ENCODE measurements at places on chromosomes 11 and 22.
A peak's percentile ranks its signal among the peaks of the same experiment; 100 is the strongest.

DNA sequence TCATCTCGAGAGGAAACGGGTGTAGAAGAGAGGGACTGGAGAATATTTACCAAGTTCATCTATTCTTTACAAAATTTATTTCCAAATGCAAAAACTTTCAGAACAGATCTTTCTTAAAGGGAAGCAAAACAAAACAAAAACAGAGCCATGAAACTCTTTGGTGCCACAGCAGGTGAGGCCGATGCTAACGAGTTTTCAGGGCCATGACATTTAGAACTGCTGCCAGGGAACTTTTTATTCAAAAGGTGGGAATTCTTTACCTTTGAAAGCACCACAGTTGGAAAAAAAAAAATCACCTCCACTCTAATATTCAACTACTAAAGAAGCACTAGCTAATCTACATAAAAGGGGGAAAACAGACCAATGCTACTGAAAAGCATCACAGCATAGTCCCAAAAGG, 230.1 kb downstream of the DCDC1 start:
- DNase-seq: no peak
- H3K27me3 ChIP-seq: no peaks in the 10 kb centered on the region
- no peak overlapping the region for H3K4me3 ChIP-seq
- H3K36me3 ChIP-seq: no peaks in the 10 kb centered on the region

DNA sequence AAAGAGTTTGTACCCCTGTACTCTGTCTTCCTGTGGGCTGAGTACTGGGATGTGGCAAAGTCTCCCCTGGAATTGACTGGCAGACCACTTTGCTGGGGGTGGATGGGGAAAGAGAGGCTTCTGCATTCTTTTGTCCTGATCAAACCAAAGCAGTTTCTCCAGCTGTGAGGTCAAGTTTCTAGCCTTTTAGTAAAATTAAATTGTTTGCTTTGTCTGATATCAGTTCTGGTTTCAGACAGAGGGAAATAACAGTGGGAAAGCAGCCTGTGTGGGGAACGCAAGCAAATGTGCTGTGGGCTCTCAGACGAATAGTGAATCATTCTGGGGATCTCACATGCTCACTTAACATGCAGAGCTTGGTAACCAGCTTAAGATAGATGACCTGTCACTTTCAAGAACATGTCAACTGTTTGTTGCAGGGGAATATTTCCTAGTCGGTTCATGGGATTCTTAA, 151.6 kb downstream of the FAT3 start:
- no peaks in the 10 kb centered on the region for H3K36me3 ChIP-seq
- H3K4me1 ChIP-seq: no peaks in the 10 kb centered on the region
- DNase-seq: no peak
- H3K4me3 ChIP-seq: no peak overlapping the region
- H3K27ac ChIP-seq: no peak overlapping the region
- H3K27me3 ChIP-seq: no peaks in the 10 kb centered on the region

DNA sequence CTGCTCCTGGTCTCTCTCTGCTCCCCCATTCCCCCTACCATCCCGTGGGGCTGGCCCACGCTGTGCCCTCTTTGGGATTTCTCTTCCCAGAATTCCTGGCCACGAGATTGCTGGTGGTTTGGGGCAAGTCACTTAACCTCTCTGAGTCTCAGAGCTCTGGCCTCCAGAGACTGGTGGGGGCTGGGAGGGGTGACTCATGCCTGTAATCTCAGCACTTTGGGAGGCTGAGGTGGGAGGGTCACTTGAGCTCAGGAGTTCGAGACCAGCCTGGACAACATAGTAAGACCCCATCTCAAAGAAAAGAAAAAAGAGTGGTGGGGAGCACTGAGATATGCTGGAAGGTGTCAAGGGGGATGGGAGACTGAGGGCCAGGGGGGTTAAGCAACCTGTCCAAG, 18.3 kb downstream of the OTUB1 start:
- no peak for DNase-seq
- H3K4me1 ChIP-seq: peaks cover 4% of the 10 kb centered on the region
- H3K27me3 ChIP-seq: peaks cover 27% of the 10 kb centered on the region
- H3K4me3 ChIP-seq: no peak overlapping the region

GRCh38 chr11:130441719-130442118, 6.7 kb upstream of the ADAMTS15 start:
- H3K27me3 ChIP-seq: no peaks in the 10 kb centered on the region
- DNase-seq: no peak
- H3K4me1 ChIP-seq: no peaks in the 10 kb centered on the region
- no peak overlapping the region for H3K27ac ChIP-seq
- H3K36me3 ChIP-seq: no peaks in the 10 kb centered on the region
- H3K4me3 ChIP-seq: no peak overlapping the region

DNA sequence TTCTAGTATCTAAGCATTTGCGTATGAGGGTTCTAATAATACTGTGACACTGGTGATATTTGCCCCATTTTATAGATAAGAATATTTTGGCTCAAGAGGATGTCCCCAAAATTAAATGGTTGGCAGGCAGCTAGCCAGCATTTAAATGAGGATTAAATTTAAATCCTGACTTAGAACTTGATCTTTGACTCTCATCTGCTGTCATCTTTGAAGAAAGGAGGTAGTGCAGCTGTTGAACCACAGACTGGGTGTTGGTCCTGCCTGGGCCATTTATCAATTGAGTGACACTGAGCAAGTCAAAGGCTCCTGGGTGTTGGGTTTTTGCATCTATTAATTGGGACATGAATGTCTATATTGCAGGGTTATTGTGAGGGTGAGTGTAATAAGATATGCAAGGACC, 112.3 kb downstream of the INSC start:
- H3K27ac ChIP-seq: no peak overlapping the region
- H3K27me3 ChIP-seq: no peaks in the 10 kb centered on the region
- no peaks in the 10 kb centered on the region for H3K36me3 ChIP-seq
- no peaks in the 10 kb centered on the region for H3K4me1 ChIP-seq

DNA sequence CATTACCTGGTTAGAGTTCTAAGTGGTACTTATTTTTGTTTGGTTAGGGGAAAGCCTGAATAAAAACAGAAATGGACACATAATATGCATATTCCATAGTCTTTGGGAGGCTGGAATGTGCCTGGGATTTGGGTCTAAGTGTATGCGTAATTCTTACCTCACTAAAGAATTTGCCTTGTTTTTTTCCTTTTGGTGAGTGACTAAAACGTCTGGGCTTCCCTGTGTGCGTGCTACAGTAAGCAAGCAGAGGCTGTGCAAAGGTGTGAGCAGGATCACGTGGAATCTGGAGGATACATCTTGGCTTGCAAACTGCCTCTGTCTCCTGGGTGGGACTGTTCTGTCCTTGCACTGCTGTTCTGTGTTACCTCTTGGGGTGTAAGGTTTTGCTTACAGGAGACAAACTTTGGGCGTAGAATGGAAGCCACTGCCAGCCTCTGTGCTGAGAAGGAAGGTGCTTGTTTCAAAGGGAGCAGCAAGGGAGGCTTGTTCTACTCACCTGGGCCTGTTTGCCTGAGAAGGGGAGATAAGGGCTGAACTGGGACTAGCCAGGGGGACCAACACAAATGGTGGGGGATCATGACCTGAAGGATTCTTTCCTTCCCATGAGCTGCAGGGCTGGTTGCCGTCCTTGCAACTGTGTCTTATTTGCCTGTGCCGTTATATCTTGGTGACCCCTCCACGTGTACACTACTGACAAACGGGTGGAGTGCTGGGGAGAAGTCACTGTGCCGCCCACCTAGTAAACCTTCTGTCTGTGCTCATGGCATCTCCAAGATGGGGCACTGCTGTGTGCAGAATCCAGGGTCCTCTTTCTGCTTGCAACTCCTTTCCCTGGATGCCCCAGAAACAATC, 4.5 kb downstream of the NEAT1 start:
- H3K27me3 ChIP-seq: no peaks in the 10 kb centered on the region
- no peak for DNase-seq
- H3K27ac ChIP-seq: no peak overlapping the region
- H3K36me3 ChIP-seq: no peaks in the 10 kb centered on the region

- DNase-seq: no peak
- H3K4me1 ChIP-seq: peaks cover 2% of the 10 kb centered on the region
- no peaks in the 10 kb centered on the region for H3K27me3 ChIP-seq
- no peaks in the 10 kb centered on the region for H3K36me3 ChIP-seq
- H3K27ac ChIP-seq: no peak overlapping the region
- H3K4me3 ChIP-seq: no peak overlapping the region
Observed at GRCh38 chr11:26613759-26614158, 41.7 kb upstream of the MUC15 start.

DNA sequence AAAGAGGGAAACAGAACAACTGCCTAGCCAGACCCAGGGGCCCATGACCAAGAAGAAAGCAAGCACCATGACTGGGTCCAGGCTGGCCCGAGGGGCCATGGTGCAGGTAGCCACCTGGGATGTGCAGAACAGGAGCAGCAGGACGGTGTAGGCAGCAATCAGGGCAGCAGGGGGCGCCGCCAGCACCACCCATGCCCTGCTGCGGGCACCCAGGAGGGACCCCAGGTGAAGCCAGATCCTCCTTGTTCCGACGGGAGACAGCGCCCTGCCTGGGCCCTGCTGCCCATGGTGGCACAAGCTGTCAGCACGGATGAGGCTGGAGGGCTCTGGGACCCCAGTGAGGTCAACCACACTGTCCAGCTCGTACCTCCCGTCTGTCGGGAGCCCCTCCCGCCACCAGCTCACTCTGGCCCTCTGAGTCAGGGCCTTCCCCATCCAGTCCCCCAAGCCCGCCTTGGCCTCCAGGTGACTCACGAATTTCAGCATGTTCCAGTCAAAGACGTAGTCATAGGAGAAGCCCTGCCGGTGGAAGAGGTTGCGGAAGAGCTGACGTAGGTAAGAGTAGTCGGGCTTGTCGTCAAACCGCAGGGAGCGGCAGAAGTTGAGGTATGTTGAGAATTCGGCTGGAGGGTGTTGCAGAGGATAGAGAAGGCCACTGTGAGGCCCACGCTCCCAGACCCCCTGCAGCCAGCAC, 18.8 kb downstream of the CSNK1E start:
- H3K27ac ChIP-seq: no peak overlapping the region
- DNase-seq: no peak

DNA sequence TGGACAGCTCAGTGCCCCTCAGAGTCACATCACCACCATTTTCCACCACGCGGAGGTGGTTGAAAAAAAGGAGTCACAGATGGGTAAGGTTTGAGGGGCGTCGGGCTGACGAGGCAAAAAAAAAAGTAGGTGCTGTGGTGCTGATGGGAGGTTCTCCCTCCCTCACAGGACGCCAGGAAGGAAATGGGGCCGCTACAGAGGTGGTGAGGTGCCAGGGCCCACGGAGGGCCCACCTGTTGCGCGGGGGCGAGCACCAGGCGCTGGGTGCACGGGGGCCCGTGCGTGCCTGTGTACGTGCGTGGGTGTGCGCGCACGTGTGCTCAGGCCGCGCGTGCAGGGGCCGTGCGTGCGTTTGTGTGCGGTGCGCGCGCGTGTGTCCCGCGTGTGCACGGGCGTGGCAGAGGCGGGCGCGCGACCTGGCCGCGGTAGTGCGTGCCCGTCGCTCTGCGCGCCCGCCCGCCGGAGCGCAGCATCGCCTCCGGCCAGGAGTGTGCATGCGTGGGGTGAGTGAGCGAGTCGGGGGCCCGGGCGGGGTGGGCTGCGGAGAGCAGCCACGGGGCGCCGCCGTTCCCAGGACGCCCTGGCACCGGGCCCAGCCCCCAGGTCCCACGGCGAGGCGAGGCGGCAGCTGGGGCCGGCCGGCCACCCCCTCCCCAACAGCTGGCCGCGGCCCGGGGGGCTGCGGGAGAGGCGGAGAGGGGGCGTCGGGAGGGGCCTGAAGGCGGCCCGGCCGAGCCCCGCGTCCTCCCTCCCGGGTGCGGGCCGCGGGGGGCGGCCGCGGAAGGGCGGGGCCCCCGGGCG, 2.8 kb downstream of the PDGFB start:
- DNase-seq: no peak
- peak overlapping the region; percentile 34 for H3K4me3 ChIP-seq
- H3K4me1 ChIP-seq: peaks cover 15% of the 10 kb centered on the region
- H3K36me3 ChIP-seq: no peaks in the 10 kb centered on the region
- no peak overlapping the region for H3K27ac ChIP-seq

- H3K4me1 ChIP-seq: no peaks in the 10 kb centered on the region
- H3K27ac ChIP-seq: no peak overlapping the region
- DNase-seq: no peak
- H3K4me3 ChIP-seq: no peak overlapping the region
- H3K36me3 ChIP-seq: peaks cover 10% of the 10 kb centered on the region
Observed at GRCh38 chr22:42511401-42511891, 8.2 kb downstream of the RRP7A start.

- no peaks in the 10 kb centered on the region for H3K36me3 ChIP-seq
- H3K4me3 ChIP-seq: no peak overlapping the region
- H3K27me3 ChIP-seq: no peaks in the 10 kb centered on the region
Observed at GRCh38 chr11:106785913-106786650, 232.2 kb downstream of the GUCY1A2 start.

DNA sequence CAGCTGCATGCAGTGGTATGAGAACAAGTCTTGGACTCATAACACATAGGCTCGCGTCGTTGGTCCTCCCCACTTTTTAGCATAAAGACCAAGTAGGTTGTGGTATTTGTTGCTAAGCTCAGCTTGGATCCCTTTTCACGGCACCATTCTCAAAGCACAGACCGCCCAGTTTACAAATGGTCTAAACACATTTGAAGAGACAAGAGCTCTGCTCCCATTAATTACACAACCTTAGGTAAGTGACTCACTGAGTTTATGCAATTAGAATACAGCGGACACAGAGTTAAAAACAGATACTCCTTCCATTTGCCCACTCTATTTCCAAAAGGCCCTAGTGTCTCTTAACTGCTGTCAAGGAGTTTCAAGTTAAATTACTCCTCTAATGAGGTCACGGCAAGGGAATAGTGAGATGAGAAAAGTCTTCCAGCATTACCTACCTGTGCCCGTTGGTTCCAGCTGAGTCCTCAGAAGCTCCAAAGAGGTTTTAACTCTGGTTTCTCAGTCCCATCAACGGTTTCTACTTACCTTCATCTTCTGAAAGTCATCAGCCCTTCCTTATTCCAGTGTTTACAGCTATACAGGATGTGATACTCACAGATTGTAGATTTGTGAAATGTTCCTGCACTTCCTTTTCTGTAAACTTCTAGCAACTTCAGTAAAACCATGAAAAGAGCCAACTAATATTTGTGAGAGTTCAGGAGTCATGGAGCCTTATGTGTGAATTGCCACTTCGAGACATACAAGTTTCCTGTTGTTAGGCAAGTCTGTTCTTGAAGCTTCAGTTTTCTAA, at the start of gene MS4A6A:
MS4A6A (minus strand) TSS at position 543 of the 790 bp plus-strand sequence. CDS start 1,356 bp downstream, outside the sequence.
- H3K36me3 ChIP-seq: no peaks in the 10 kb centered on the region
- H3K27me3 ChIP-seq: no peaks in the 10 kb centered on the region
- no peak within 1 kb of the TSS for H3K27ac ChIP-seq
- H3K4me1 ChIP-seq: 0 out of 2 replicates have a peak, but pooled peaks cover 2% of the 10 kb centered on the region

DNA sequence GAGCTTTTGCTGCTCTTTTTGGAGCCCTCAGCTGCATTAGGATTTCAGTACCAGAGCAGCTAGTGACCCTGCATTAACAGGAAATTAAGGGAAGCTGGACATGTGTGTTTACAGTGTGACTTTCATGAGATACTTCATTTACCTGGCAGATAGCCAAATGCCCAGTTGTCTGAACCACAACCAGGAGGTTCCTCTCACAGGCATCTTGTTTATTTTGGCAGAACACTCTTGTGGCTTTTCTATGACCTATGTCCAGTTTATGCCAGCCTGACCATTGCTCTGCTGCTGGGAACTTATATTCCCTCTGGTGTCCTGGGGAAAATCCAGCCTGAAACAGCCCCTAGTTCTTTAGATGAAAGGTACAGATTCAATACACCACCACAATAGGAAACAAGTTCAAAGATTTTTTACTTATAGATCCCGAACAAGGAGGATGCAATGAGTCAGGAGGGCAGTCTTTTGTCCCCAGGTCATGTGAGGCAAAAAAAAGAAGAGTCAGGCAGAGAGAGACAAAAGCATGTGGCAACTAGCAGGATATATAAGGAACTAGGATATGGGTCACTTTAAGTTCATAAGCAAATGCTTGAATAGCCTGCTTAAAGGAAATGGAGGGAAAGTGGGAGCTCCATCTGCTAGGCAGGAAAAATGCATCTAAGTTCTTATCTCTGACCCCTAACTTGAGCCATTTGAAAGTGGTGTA, 379.3 kb downstream of the INSC start:
- H3K27me3 ChIP-seq: no peaks in the 10 kb centered on the region
- no peak overlapping the region for H3K27ac ChIP-seq
- H3K4me1 ChIP-seq: 0 out of 2 replicates have a peak, but pooled peaks cover 2% of the 10 kb centered on the region
- H3K4me3 ChIP-seq: no peak overlapping the region
- no peaks in the 10 kb centered on the region for H3K36me3 ChIP-seq
- DNase-seq: no peak
